ENCODE measurements at places on chromosomes 1 and 21.

GRCh38 chr1:46053734-46054133, 78.7 kb downstream of the PIK3R3 start:
- DNase-seq, result no peak

GRCh38 chr1:11316701-11317100, 43.7 kb downstream of the UBIAD1 start:
- DNase-seq, result no peak

GRCh38 chr1:205600085-205600484, 31.7 kb downstream of the ELK4 start:
- DNase-seq, result no peak

- no peak for DNase-seq
Observed at GRCh38 chr1:5297180-5297885, 642.9 kb downstream of the AJAP1 start.

- DNase-seq, result no peak
Observed at GRCh38 chr1:108722292-108722691, 9.6 kb downstream of the FNDC7 start.

- DNase-seq, result no peak
Observed at GRCh38 chr1:230280906-230281413, 145.2 kb downstream of the PGBD5 start.

GRCh38 chr21:43311301-43311817, 115.6 kb downstream of the SIK1 start:
- no peak for DNase-seq

- no peak for DNase-seq
Observed at GRCh38 chr1:211896958-211897357, 66.4 kb upstream of the LPGAT1 start.

GRCh38 chr21:31132574-31133242, 94.4 kb upstream of the KRTAP19-8 start:
- DNase-seq, result no peak

DNA sequence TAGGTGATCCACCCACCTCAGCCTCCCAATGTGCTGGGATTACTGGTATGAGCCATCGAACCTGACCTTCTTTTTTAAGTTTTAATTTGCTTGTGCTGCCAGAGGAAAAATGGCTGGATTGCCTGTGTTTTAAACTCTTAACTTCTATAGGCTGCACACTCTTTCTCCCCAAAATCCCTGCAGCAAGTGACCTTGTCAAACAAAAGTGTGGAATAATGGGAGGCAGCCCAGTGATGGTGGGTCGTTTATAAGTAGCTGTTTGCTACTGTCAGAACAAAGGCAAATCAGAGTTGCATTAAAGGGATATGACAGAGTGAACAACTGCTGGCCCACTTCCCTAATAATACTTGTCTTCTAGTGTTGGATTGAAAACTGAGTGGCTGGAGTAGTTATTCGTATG, 74.2 kb downstream of the ADGRL2 start:
- DNase-seq, result no peak

Data from BE2C (cell line).